ENCODE measurements at places on chromosomes 12 and 14.

GRCh38 chr12:52239767-52240166 is 6.7 kb downstream of the KRT7 start:
- DNase-seq: no peak

DNA sequence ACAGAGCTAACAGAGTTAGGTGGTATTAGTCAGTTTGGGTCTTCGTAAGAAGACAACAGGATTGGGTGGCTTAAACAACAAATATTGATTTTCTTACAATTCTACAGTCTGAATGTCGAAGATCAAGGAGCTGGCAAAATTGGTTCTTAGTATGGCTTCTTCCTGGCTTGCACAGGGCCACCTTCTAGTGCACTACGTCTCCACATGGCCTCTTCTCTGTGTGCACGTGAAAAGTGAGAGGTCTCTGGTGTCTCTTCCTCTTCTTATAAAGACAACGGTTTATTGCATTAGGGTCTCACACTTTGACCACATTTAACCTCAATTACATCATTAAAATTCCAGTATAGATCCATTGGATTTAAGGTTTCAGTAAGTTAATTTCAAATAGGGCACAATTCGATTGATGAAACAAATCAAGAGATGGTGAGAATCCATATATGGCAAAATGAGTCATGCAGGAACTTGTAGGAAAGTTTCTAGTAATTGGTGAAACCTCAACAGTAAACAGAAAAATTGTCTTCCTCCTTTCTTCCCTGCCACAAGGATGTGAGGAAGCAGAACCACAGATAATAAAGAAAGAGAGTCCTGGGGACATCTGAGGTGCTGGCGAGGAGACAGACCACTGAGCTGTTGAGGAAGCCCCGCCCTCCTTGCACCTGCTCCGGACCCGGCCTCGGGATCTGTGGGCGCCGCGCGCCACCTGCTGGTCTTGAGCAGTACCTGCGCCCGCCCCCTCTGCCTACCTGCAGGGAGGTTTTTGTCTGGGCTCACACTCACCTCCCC is 846.7 kb downstream of the TMEM121 start:
- DNase-seq: peak; percentile 64

DNA sequence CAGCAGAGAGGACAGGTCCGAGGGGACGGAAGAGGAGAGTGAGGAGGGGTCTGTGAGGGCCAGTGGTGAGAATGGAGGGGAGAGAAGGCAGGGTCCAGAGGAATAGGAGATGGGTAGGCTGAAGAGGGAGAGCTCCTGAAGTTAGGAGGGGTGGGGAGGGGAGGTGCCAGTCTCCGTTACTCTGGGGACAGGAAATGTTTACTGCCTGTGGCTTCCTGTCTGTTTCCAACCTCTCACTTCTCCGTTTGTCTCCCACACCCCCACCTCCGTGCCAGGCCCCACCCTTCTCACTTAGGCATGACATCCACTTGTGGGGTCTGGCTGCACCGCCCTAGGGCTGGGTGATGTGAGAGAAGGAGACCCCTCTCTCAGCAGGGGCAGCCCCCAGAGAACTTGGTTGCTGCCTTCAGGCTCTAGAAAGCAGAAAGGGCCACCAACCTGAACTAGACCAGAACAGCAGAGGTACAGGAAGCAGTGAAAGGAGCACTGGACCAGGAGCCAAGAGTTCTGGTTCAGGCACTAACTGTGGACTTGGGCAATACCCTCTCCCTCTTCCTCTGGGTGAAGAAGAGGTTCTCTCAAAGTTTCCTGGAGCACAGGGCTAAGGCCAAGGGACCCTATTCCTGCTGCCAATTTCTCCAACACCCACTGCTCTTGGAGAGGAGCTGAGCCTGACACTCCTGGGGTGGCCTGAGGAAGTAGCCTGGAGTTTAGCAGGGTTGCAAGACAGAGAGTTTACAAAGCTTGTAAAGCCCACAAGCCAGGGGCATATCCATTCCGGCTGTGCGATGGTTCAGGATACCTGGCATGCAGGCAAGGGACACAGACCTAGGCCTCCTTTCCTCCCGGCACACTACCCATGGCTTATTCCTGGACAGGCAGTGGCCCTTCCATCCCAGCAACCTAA is 5.5 kb downstream of the ITGA5 start:
- peak; percentile 82 for DNase-seq

DNA sequence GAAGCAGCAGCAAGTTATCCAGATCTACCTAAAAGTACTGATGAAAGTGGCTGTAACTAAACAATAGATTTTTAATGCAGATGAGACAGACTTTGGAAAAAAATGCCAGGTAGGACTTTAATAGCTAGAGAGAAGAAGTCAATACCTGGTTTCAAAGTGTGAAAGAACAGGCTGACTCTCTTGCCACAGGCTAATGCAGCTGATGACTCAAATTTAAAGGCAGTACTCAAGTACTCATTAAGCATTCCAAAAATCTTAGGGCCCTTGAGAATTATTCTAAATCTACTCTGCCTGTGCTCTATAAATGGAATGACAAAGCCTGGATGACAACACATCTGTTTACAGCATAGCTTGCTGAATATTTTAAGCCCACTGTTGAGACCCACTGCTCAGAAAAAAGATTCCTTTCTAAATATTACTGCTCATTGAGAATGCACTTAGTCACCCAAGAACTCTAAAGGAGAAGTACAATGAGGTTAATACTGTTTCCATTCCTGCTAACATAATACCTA is 68.6 kb upstream of the SYT1 start:
- DNase-seq: no peak

- DNase-seq: no peak
Measured at GRCh38 chr14:77508249-77508648, 9.6 kb upstream of the ISM2 start.

GRCh38 chr14:35161231-35161630 is 38.9 kb downstream of the PRORP start:
- no peak for DNase-seq

DNA sequence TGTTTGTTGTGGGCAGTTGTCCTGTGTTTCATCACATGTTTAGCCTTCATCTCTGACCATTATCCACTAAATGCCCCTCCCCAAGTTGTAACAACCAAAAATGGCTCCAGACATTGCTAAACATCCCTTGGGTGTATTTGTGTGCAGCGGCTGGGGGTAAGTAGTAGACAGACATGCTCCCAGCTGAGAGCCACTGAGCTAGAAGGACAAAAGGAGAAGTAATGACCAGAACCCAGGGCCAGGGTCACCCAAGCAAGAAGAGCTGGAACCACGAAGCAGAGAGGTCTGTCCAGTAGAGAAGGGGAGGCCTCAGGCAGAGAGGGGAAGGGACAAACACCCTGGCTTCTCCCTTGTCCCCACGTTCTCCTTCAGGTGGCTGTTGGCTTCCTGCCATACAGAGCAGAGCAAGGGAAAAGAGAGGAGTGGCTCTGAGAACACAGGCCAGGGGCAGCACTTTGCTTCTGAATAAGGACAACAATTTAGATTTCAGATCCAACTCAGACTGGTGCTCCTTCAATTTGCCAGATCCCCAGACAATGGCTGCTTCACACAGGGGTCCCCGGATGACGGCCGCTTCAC is 55.2 kb downstream of the NDUFA12 start:
- no peak for DNase-seq

GRCh38 chr12:95545303-95545702 is 6.0 kb downstream of the USP44 start:
- no peak for DNase-seq

GRCh38 chr14:68938271-68939150 is 40.6 kb downstream of the ACTN1 start:
- DNase-seq: no peak

- DNase-seq: no peak
Measured at GRCh38 chr12:115897729-115898128, 379.8 kb downstream of the MED13L start.

DNA sequence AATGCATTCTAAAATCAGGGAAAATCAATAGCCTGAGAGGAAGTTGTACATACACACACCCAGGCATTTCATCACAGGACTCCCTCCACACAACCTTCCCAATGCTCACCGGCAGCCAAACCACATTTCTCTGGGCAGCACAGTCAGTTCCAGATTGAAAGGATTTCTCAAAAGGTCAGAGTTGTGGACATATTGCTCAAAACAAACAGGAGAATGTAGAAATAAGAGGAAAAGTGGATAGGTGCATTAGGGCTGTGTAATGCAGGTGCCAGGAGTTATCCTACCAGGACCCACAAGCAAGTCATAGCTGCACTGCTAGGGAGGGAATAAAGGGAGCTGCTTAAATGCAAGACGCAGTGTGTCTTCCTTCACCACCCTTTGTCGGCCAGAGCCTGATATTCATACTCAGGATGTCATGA is 62.9 kb downstream of the GCH1 start:
- no peak for DNase-seq

- DNase-seq: no peak
Measured at GRCh38 chr12:52295663-52296062, 4.3 kb upstream of the KRT81 start.

- DNase-seq: no peak
Measured at GRCh38 chr14:68634332-68634731, 158.5 kb downstream of the ZFP36L1 start.

All from GDM1 (cell line).